ENCODE measurements at places on chromosomes 16 and 17. TPM values are rescaled to one million over a fixed set of nuclear protein-coding genes. Genes with fewer than 3 reads are reported as not detected.

GRCh38 chr17:12261354-12261753, 240.7 kb downstream of the MAP2K4 start:
- no peak for DNase-seq

DNA sequence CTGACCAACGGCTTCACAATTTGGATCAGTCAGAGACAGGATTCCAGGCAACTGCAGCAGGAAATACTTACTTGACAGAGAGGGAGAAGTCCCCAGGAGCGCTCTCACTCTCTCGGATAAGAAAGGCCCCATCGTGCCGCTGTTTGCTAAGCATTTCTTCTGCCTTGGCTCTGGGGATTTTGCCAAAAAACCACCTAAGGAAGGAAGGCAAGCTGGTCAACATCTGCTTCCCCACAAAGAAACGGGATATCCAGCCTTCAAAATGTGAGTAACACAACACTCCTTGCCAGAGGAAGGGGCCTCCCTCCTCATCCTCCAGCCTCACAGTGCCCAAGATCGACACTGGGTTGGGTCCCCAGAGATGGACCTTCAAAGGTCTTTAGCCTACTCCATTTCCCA, 36.6 kb upstream of the SLC25A19 start:
- DNase-seq: no peak

DNA sequence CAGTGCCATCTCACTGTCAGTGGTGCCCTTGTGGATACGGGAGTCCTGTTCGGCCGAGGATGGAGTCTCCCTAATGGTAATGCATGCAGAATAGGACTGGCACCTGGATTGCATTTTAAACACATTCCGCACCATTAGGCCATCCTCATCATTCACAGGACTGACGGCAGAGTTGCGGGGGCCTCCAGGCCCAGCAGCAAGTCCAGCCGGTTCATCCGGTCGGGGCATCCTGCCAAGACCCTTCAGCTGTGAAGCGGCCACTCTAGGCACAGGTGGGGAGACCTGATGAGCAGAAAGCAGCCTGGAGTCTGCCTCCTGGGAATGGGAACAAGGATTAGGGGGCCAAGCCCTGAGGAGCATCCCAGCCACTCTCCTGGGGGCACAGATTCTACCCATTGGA, 90.3 kb upstream of the XYLT1 start:
- no peak for DNase-seq

GRCh38 chr16:77859493-77860232, 71.3 kb downstream of the VAT1L start:
- no peak for DNase-seq

Gene OSGIN1
- 3.6 TPM for total RNA-seq

All from M059J (cell line).